Common myeloid progenitor, CD34-positive (primary cell): ENCODE measurements at places on chromosomes 16 and 17.
A peak's percentile ranks its signal among the peaks of the same experiment; 100 is the strongest.

- no peak for DNase-seq
Measured at GRCh38 chr16:67779256-67780014, 26.9 kb downstream of the RANBP10 start.

DNA sequence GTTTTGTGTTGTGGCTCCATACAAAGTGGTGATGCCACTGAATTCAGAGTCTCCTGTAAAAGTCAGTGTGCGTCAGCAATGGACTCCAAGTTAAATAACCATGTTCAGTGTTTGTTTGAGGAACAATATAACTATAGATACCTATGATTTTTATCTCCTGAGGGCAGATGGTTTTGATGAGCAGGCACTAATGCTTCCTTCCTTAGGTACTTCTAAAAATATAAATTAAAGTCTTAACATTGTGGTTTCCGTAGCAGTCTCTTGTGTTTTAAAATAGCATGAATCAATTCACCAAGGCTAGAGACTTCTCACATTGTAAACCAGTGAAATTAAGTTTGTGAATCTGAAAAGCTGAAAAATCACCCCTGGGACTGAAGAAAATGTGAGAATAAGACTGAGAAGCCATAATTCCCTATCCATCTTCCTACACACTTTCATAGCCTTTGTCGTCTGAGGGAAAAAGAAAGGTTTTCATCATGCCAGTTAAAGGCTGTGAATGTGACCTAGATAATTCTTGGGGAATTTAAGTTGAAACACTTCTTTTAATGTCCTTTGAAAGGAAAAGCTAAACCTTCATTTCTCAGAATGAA is 1502.9 kb downstream of the CDH11 start:
- DNase-seq: no peak

DNA sequence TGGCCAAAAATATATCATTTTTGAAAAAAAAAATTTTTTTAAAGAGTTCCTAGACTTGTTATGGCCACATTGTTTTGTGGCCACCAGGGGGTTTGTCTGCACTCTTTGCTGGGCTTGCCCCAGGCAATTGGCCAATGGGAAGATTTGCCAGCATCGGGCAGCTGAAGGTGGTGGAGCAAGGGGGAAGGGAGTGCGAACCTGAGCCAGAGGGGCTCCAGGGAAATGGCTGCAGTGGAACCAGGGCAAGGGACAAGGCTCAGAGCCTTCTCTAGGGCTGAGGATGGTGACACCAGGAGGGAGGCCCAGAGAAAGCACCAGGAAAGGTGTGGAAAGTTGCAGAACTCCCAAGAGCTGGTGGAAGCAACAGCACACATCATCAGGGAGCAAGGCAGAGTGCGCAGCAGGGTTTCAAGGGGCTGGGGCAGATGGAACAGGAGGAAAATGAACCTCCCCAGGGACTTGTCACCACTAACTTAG is 15.5 kb upstream of the CMIP start:
- DNase-seq: peak; percentile 81

DNA sequence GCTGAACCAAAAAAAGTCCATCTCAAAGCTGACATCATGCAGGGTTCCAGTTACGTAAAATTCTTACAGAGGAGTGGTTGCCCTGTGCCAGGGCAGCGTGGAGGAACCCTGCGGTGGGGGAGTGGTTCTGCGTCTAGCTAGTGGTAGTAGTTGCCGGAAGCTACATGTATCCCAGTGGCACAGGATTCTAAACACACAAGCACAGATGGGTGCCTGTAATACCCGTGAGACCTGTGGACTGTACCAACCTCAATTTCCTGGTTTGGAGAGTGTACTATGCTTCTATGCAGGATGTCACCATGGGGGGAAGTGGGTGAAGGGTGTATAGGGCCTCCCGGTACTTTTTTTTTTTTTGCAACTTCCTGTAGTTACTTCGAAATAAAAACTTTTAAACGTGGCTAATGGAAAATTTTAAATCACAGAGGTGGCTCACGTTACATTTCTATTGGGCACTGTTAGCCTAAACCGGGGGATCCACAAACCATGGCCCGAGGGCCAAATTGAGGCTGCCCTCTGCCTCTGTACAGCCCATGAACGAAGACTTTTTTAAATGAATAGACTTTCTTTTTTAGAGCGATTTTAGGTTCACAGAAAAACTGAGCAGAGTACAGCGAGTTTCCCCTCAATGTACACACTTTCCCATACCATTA is 38.5 kb downstream of the TBC1D16 start:
- DNase-seq: peak; percentile 91

- no peak for DNase-seq
Measured at GRCh38 chr17:79622776-79623175, 11.9 kb upstream of the RBFOX3 start.

- DNase-seq: no peak
Measured at GRCh38 chr16:3046641-3047386, 453 bp downstream of the MMP25 start.

GRCh38 chr17:67443931-67444595 is 67.0 kb downstream of the PITPNC1 start:
- peak; percentile 62 for DNase-seq

DNA sequence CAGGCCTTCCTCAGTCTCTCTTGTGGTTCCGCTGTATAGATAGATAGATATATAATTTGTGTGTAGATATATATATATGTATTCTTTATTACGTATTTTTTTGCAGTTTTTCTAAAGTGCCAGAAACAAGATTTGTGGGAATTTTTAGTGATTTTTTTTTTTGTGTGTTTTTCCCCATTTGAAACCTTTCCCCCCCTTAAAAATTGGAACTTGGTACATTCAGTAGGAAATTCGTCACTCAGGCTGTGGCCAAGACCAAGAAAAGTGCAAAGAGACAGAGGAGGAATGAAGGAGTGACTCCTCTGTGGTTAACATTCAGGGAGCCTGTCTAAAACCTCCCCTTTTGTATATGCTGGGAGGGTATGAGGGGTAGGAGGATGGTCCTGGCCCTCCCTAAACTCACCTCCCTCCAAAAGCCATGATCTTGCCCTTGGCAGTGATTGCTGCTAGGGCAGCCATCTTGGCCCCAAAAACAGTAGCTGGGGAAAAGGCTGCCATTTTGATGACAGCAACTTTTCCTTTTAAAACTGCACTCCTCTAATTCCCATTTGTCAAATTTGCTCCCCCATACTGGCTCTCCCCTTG is 15.2 kb downstream of the CHRNB1 start:
- no peak for DNase-seq

GRCh38 chr17:82358465-82359350 is at the start of gene TEX19:
TEX19 (plus strand) TSS chr17:82359247; CDS start chr17:82362151, 2,904 bp downstream.
- DNase-seq: peak; percentile 66

DNA sequence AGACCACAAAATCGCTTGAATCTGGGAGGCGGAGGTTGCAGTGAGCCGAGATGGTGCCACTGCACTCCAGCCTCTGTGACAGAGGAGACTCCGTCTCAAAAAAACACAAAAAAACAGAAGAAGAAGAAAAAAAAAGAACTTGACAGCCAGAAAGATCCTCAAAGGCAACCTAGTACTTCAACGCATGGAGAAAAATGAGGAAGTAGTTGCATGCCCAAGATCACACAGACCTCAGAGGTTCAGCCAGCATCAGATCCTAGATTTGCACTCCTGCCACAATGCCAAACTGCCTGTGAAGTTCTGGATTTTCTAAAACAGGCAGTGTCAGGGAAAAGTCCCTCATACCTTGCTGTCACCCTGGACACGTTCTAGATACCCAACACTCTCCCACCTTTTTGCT is 1.5 kb downstream of the ATPAF2 start:
- peak; percentile 76 for DNase-seq

GRCh38 chr17:46154151-46154816 is 38.9 kb downstream of the KANSL1 start:
- DNase-seq: peak; percentile 62

DNA sequence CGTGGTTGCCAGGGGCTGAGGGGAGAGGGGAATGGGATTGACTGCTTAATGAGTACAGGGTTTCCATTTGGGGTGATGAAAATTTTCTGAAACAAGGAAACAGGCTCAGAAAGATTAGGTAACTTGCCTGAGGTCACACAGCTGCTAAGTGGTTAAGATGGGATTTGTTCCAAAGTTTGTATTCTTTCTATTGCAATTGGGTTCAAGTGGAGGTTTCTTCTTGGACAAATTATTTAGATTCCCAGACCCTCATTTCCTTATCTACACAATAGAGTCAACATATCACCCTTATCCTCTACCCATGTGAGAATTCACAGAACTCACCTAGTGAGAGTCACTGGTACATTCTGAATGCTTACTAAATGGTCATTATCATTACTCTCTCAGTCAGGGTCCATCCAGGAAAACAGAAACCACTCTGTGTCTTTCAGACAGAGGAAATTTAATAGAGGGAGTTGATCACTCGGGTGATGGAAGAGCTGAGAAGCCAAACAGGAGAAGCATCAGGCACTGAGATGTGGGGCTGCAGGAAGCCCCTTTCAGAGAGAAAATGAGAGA is 22.6 kb downstream of the CACNG4 start:
- no peak for DNase-seq

DNA sequence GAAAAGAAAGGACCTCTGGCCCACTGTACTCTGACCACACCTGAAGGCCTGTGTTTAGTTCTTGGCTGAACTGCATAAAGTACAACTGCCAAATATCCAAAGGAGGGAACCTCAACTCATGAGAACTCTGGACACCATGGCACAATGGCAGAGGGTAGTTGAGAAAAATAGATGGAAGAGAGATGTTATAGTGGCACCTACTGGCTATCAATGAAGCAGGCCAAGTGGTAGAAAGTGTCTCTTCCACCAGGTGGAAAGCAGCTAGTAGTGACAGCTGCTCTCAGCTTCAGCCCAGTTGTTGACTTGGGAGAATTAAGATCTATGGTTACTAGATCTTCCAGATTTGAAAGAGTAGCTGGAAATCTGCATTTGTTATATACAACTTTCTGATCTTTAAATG is 3.2 kb downstream of the MED31 start:
- DNase-seq: peak; percentile 63

- DNase-seq: no peak
Measured at GRCh38 chr17:79573196-79573896, 37.5 kb downstream of the RBFOX3 start.

GRCh38 chr17:42775534-42776098 is 2.4 kb downstream of the VPS25 start:
- DNase-seq: peak; percentile 68

GRCh38 chr16:53680756-53681155 is 22.9 kb downstream of the RPGRIP1L start:
- DNase-seq: no peak

DNA sequence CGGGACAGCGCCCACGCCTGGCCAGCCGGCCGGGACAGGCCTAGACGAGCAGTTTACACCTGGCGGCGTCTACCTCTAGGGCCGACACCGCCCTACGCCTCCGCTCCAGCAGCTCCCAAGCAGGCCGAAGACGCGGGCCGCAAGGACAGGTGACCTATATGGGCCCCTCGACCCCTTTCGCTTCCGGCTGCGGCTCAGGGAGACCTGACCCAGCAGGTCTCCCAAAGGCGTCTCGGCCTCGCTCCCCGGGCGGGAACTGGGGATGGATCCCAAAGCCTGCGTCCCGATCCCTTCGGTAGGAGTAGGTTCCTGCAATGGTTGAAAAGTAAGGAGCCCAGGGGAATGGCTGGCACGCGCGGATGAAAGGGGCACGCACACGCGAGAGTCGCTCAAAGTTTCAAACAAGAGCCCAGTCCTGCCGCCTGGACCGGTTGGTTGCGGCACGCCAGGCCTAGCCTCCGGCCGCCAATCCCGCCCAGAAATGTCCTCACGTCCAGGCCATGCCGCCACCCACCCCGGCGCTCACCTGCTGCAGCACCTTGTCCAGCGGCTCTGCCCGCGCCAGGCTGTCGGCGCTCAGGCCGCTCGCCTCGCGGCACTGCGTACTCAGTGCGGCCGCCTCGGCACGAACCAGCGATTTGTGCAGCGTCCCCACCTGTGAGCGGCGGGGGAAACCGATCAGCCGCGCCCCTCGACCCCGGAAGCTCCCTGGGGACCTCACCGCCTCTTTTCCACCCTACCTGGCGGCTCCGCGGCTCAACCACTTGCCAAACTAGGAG is 630 bp downstream of the ESRP2 start:
- no peak for DNase-seq

DNA sequence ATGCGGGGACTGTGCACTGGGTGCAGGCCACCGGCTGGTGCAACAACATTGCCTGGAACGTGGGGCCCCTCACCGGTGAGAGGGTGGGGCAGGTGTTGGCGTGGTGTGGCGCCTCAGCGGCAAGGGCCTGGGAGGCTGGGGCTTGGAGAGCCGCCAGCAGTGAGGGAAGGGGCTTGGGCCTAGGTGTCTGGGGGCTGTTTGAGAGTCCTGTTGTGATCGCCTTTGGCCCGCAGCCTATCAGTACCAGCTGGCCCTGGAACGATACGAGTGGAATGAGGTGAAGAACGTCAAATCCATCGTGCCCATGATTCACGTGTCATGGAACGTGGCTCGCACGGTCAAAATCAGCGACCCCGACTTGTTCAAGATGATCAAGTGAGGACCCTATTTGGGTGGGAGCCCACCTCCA is 2.6 kb upstream of the TMEM88 start:
- no peak for DNase-seq

DNA sequence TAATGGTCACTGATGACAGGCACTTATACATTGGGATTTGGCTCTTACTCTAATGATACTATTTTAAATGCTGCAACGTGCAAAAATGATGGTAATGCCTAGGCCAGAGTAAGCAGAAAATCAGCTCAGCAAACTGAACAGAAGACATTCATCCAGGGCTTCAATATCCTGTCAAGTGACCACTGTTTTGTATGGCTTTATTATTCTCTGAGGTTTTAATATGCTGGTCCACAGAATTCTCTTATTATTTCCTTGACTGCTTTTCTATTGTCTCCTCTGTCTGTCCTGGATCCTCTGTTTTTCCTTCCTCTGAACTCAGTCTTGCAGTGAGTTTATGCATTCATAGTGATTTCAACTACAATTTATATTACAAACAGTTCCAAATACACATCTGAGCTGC is 90.8 kb upstream of the PMFBP1 start:
- DNase-seq: no peak

DNA sequence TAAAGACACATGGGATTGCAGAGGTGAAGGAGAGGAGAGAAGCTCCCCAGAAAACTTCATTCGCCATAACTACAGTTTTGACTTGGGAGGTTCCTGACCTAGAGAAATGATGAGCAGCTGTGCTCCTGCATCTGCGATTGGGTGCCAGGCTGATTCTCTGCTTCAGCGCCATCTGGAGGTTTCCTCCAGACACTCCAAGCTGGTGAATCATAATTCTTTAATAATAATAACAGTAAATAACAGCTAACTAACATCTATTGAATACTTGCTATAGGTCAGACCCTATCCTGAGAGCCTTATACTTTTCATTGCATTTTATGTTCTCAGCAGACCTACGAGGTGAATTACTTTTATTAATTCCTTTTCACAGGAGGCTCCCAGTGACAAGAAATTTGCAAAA is 575.8 kb downstream of the TOX3 start:
- DNase-seq: no peak

GRCh38 chr17:4747847-4748246 is 8.1 kb upstream of the CXCL16 start:
- DNase-seq: peak; percentile 53

GRCh38 chr17:5629128-5629527 is 44.8 kb upstream of the NLRP1 start:
- DNase-seq: no peak

DNA sequence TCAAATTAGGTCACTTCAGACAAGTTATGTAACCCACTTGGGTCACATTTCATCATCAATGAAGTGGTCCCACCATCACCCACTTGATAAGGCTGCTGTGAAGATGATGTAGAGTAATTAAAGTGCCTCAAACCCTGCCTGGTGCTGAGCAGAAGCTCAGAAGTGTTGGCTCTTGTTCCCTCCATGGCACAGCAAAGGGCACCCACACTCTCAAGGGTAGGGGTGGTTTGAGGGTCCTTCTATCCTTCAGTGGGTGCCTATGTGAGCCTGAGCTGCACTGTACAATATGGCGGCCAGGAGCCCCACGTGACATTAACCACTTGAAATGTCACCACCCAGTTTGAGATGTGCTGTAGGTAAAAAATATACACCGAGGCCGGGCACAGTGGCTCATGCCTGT is 71.5 kb downstream of the CYTH1 start:
- no peak for DNase-seq
